Stimulated activated CD8-positive, alpha-beta memory T cell treated with anti-CD3 and anti-CD28 coated beads, Interleukin-4, amount 100 ng/mL, for 4 hours (primary cell): ENCODE measurements at places on chromosomes 13 and 19.

GRCh38 chr13:112229445-112229844, 146.7 kb upstream of the SPACA7 start:
- no peak for DNase-seq

GRCh38 chr19:17402982-17403855, 2.2 kb downstream of the BST2 start:
- DNase-seq = no peak

DNA sequence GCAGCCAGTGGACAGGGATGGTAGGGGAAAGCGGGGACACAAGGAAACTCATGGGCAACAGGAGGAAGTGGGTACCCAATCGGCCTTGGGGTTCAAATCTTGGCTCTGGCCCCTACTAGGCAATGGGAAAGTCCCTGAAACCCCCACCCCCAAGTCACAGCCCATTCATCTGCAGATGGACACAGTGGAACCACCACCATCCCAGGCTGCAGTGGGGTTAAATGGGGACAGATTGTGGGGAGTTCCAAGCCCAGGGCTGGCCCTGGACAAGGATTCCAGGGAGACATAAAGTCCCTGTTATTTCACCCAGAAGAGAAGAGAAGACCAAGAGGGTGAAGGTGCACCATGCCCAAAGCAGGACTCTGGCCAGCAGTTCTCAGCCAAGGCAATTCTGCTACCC, 48.5 kb downstream of the CPAMD8 start:
- no peak for DNase-seq

- DNase-seq = no peak
Measured at GRCh38 chr13:49693191-49693733, 2.0 kb upstream of the EBPL start.

DNA sequence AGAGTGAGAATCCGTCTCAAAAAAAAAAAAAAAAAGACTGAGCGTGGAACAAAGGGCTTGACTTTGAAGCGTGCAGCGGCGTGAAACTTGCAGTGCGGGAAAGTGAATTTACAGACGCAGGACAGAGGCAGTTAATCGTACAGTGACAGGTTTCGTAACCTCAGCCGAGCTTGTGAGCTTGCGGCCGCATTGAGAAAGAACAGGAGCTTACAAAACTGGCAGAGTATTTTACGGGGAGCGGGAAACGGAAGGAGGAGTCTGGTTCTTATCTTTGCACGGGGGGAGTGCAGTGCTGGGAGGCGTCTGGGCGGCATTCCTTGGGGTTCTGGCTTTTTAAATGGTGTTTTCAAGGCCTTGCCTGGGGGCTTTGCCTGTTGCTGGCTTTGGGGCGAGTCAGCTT, 6.0 kb upstream of the BSG start:
- DNase-seq = no peak

- DNase-seq = no peak
Measured at GRCh38 chr13:64767054-64767453, 2463.1 kb downstream of the PCDH9 start.

- DNase-seq = no peak
Measured at GRCh38 chr13:112904436-112904960, 64.5 kb upstream of the MCF2L start.

DNA sequence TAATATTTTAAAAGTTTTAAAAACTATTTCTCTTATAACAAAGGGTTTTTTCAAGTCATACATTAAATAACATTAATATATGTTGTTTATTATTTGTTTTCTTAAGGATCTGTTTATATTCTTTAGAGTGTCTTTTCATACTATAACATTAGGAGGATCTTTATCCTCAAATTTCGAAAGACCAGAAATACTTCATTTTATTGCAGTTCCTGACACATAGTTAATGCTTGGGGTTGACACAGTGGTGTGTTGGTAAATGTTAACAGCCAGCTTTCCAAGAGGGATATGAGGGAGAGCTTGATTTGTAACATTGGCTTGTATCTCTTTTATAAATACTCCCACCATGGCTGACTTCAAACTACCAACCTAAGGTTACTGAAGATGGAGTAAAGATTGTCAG, 126.6 kb upstream of the KLF5 start:
- DNase-seq = no peak

DNA sequence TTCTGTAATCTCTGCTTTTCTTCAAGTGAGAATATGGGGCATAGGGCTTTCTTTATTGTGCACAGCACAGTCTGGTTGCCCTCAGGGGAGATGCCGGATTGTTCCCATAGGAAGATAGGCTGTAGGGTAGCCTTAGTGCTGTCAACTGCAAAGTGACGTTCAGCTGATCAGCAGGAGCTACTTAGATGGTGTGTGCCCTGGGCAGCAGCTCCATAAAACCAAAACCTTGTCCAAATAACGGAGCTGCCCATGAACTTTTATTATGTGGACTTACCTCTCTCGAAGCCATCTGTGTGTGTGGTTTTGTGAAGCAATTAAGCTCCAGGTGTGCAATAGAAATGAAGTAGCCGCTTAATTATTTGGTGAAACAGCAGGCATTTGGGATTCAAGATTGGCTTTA, 120.0 kb upstream of the RNF113B start:
- no peak for DNase-seq

DNA sequence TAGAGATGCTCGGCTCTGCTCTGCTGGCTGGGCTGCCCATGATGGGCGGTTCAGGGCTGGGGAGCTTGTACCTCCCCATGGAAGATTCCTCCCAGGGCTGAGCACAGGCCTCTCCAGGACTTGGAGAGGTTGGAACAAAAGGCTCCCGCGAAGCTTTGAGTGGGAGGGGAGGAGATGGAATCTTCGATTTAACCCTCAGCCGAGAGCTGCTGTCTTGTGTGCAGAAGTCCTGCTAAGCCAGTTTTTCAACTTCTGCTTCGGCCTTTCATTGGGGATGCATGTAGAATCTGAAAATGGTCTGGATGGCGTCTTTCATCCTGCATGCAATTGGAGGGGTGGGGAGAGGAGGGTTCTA, 163.3 kb downstream of the KDM4B start:
- no peak for DNase-seq

DNA sequence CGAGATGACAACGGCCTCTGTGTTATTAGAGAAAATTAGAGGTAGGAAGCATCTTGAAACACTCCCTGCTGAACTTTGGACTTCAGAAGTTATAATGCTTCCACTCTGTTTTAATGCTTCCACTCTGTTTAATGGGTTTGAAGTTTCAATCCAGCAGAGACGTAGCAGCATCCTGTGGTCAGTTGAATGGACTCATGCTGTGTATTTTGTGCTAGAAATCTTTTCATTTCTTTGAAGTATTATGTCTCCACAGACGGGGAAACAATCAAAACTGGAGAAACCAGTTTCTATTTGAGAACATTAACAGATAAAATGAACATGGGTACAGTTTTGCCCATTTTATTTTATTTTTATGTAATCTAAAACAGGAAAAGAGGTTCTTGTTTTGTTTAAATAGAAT, 1736.2 kb downstream of the SLITRK5 start:
- DNase-seq = no peak

GRCh38 chr13:20160306-20161274, at the start of gene GJA3:
Gene GJA3 (minus strand): TSS chr13:20161052. CDS start chr13:20143288, 17,764 bp downstream.
- no peak for DNase-seq

DNA sequence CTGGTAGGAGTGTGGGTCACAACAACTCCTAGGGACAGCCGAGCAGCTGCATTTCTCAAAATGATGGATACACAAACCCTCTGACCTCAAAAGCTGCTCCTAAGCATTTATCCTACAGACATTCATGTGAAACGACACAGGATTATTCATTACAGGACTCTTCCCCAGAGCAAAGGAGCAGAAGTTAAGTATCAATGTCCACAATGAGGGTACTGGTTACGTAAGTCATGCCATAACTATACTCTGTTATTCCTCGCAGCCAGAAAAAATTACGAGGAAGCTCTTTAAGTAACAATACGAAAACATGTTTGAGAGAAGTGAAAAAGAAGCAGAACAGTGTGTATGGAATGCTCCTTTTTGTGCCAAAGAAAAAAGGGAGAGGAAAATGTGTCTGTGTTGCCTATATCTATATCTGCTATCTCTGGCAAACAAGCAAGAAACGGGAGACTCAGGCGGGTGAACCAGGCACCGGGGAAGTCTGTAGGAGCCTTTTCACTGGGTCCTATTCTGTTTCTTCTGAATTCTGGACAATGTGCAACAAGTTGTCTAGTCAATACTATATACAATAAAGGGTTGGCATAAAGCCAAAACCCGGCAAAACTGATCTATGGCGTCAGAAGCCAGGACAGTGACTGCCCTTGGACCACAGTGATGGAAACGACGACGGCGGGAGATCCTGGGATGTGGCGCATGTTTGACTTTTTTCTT, 1.3 kb downstream of the ISOC2 start:
- no peak for DNase-seq

GRCh38 chr19:52536448-52536800, 9.0 kb downstream of the ZNF808 start:
- peak; percentile 3 for DNase-seq

DNA sequence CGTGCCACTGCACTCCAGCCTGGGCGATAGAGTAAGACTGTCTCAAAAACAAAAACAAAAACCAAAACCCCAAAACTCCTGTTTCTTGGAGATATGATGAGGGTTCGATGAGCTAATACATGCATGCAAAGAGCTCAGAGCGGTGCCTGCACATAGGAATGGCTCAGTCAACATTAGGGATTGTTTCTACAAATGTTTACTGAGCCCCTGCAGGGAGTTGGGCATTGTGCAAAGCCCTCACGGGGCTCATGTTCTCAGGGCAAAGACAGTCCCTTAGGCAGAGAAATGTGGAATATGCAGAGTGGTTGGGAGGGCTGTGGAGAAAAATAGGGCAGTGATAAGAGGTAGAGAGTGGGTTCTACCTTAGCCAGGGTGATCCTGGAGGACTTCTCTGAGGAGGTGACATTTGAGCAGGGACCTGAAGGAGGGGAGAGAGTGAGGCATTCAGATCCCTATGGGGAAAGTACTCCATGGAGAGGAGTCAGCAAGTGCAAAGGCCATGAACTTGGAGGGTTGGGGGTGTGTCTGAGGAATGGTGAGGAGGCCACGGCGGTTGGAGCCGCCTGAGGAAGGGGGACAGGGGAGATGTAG, 1.5 kb upstream of the EHD2 start:
- no peak for DNase-seq

- no peak for DNase-seq
Measured at GRCh38 chr13:31032528-31033113, 100.2 kb downstream of the TEX26 start.

DNA sequence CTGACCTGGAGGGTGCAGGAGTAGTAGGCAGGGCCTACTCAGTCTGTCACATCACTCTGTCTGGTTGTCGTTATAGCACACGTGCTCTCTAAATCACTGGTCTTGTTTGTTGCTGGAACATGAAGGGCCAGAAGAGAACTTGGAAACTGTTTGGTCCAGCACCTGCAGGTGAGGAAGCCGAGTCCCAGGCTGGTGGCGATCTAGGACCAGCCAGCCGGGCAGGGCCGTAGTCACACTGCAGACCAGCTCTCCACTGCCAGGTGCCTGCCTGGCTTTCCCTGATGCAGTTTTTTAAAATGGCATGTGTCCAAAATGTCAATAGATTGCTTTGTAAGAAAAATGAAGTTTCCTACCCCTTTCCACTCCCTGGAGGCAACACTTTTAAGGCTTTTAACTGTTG, 53.7 kb downstream of the GGACT start:
- DNase-seq = no peak

DNA sequence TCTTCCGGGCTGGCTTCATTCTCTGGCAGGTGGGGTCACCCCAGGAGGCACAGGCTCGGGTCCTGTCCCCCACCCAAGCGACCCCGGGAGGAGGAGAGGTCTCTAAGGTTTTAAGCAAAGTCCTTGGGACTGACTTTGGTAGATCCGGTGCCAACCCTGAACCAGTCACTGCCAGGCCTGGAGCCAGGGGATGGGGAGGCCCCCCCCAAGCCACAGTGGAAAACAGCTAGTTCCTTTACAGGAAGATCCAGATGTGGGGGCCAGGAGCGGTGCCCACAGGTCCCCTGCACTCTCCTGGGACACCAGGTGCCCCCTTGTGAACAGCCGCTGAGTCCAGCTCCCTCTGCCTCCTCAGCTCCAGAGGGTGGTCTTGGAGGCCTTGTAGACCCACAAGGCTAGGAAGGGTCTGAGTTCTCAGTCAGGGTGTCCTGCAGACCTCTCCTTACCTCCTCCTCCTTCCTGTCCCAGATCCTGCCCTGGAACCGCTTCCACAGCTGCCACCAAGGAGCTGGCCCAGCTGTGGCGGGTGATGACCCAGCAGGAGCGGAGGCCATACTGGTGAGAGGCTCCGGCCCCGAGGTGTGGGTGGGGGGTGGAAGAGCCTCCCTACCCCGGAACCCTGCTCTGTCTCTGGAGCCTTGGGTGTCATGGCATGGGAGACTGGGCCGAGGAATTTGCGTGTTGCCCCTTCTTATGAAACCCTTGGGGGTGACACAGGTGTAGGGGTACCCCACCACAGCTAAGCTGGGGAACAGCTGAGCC, 6.0 kb downstream of the SIX5 start:
- DNase-seq = no peak

- DNase-seq = no peak
Measured at GRCh38 chr13:43127103-43127798, 103.9 kb downstream of the DNAJC15 start.

GRCh38 chr13:48801255-48801654, 147.5 kb downstream of the CYSLTR2 start:
- DNase-seq = no peak

DNA sequence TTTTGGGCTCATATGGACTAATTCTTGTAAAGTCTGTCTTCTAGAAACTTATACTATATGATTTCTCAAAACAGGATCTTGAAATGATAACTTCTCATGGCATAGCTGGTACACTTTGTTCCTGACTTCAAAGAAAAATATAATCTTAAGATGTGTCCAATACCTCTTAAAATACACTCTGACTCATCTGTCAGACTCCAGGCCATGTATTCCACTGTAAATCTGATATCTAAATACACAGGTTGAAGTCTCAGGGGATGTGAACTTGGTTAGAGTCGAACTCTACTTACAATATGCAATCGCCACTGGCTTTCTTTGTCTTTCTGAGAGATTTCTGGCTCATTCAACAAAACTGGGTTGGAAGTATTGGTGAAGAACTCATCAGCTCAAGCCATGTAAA, 99.8 kb downstream of the LACC1 start:
- DNase-seq = no peak

GRCh38 chr19:33514885-33515551, 6.6 kb downstream of the PEPD start:
- no peak for DNase-seq

DNA sequence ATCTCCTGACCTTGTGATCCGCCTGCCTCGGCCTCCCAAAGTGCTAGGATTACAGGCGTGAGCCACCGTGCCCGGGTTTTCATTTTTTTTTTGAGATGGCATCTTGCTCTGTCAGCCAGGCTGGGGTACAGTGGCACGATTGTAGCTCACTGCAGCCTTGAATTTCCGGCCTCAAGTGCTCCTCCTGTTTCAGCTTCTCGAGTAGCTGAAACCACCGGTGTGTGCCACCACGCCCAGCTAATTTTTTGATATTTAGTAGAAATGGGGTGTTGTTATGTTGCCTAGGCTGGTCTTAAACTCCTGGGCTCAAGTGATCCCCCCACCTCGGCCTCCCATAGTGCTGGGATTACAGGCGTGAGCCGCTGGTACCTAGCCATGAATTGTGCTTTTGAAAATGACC, 5.9 kb downstream of the ADAT3 start:
- DNase-seq = no peak

DNA sequence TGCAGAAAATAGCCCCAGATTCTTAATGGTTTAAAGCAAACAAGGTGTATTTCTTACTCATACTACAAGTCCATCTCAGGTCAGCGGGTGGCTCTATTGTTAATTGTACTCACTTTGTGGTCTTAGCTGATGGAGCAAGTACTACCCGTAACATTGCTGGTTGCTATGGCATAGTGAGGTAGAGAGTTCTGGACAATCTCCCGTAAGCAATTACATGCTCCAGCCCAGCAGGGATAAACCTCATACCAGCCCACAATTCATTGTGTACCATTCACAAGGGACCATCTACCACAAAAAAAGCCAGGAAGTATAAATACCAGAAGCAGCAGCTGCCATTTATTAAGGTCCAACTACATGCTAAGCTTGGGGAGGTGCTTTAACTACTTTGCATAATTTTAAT, 167.1 kb downstream of the PCDH9 start:
- no peak for DNase-seq
